A549 treated with ZK216348 at 1 μM for 4 hours (cell line): ENCODE measurements at places on chromosomes 1 and 21. TPM values are rescaled to one million over a fixed set of nuclear protein-coding genes. Genes with fewer than 3 reads are reported as not detected.

The TEX38 gene
- not detected in 5 replicates for total RNA-seq

The RNF19B gene
- 17.1 to 23.6 TPM (median 20.6 TPM) in 5 replicates for total RNA-seq

The DNALI1 gene
- 0.30 TPM in 1 of 5 replicates, not detected in the others for total RNA-seq

The TMEM52 gene
- 0.32 to 1.7 TPM (median 0.82 TPM) in 5 replicates for total RNA-seq

The KRTAP11-1 gene
- total RNA-seq = not detected in 5 replicates

The B3GALT2 gene
- not detected in 5 replicates for total RNA-seq

The TBX19 gene
- total RNA-seq = 0.65 to 0.80 TPM (median 0.73 TPM) in 5 replicates

The B3GALT5 gene
- total RNA-seq = 0.12 to 0.29 TPM (median 0.22 TPM) in 5 replicates

The ATP1A4 gene
- not detected in 5 replicates for total RNA-seq

The REN gene
- not detected in 5 replicates for total RNA-seq

The C1orf94 gene
- total RNA-seq = not detected in 5 replicates
